ENCODE measurements at places on chromosomes 16 and 17.

GRCh38 chr17:46147296-46147695 is 45.9 kb downstream of the KANSL1 start:
- no peak for DNase-seq

DNA sequence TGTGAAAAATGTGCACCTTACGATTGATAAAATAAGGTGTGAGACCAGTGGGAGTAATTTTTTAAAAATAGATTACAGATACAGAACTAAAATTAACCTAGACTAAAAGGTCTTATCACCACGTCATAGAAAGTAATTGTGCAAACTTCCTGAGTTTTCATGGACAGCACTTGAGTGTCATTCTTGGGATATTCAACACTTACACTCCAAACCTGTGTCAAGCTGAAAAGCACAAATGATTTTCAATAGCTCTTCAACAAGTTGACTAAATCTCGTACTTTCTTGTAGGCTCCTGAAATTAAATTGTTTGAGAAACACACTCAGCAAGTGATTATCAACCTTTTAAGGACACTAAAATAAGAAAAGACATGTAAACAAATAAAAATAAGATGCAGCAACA is 20.5 kb downstream of the BRCA1 start:
- no peak for DNase-seq

DNA sequence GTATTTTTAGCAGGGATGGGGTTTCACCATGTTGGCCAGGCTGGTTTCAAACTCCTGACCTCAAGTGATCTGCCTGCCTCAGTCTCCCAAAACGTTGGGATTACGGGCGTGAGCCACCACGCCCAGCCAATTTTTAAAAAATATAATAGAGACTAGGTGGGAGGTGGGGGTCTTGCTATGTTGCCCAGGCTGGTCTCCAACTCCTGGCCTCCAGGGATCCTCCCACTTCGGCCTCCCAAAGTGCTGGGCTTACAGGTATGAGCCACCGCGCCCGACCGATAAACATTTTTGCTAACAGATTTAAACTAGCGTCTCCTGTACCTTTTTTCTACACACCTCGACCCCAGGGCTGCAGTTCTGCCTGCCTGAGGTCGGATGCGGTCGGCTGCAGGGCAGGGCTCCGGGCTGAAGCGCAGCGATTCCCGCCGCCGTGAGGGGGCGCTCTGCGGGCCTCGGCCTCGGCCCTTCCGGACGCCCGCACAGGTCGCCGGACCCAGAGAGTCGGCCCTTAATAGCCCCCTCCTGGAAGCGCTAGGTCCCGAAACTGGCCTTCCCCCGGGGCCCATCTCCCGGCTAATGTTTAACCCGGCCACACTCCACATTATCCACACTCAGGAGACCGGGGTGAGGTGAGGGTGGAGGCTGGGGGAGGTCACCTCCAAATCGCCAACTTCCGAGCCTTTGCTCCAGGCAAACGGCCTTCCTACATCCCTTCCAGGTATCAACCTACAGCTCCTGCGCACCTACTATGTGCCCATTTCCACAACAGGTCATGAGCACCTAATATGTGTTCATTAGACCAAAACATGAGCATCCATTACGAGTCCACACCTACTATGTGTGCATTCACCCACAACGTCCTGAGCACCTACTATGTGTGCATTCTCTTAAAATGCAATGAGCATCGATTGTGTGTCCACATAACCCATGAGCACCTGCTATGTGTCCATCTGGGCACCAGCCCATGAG is 2.0 kb upstream of the GLIS2 start:
- no peak for DNase-seq

DNA sequence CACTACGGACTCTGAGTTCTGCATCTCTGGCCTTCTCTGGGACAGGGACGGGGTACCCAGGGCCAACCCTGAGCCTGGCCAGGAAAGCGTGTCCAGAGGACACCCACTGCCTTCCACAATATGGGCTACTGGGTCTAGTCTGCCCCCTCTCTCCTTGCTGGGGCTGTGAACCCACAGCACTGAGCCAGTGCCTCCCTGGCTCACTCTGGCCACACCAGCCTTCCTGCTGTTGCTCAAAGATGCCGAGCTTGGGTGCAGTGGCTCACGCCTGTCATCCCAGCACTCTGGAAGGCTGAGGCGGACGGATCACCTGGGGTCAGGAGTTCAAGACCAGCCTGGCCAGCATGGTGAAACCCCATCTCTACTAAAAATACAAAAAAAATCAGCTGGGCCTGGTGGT is 24.8 kb downstream of the PITPNM3 start:
- DNase-seq, result no peak

DNA sequence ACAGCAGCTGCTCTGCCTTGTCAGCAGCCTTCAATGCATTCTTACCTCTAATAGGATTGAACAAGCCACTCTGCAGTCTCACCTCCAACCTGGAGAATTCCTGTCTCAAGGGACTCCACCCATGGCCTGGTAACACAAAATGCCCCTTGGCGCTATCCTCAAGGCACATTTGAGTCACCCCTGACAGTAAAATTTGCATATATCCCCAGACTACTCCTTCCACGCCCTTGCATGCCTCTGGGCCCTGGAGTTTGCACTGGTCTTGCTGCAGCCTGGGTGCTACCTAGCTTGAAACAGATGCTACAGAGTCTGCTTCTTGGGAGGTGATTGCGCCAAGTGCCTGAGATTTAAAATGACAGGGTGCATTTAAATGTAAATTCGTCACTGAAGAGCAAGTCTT is 391.4 kb upstream of the MAF start:
- DNase-seq, result no peak

GRCh38 chr17:77400445-77400870 is 259.7 kb downstream of the SEC14L1 start:
- DNase-seq, result peak; percentile 69

DNA sequence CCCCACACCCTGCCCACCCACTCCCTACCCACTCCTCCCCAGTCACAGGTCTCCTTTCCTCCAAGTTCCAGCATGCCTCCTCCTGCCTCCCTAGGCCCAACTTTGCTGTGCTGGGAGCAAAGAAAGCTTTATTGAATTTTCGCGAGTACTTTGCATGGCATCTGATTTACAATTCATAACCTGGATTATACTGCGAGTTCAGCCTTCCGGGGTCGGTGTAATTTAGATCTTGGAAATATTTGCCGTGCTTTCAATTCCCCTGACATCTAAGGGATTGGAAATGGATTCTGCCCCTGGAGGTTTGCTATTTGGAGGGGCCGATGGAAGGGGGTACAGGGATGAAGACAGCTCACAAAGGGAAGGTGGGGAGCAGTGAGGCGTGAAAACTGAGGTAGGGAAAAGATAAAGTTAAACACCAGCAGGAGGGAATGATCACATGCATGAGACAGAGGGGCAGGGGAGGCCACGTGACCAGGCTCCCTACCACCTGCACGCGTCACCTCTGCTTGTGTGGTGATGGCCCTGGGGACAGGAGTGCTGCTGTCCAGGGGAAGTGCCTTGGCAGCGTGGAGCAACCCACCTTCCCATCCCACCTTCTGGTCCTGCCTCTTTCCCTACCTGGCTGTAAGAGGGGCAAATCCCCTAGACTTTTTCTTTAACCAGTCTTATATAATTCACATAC is 132.3 kb upstream of the RPL38 start:
- DNase-seq, result no peak

- no peak for DNase-seq
These were observed 276.6 kb upstream of the TNRC6C start for GRCh38 chr17:77681861-77682260.

- no peak for DNase-seq
These were observed 32.5 kb downstream of the BAIAP2 start for GRCh38 chr17:81067391-81067811.

DNA sequence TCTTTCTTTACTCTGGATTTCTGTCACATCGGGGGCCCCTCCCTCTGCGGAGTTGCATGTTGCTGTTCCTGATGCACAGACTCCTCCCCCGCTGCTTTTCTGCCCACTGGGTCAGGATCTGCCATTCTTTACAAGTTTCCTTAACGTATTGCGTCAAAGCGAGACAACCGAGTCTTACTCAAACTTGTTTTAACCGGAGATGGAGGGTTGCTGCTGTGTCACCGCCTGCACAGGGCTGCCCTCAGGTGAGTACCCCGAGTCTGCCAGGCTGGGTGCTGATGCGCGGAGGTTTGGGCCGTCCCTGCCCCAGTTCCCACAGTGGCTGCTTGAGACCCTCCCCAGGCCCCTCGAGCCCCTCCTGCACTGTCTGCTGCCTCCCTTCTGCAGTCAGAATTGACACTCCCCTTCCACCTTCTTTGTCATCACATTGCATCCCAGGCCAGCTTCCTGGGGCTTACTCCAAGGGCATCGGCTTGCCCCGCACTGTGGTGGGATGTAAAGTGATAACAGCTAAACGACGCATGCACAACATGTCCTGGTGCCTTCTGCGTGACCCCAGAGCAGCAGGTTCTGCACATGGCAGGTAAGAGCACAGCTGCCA is 19.3 kb downstream of the CARHSP1 start:
- DNase-seq, result no peak

- DNase-seq, result no peak
These were observed 300.9 kb downstream of the C16orf95 start for GRCh38 chr16:87016046-87017035.

- no peak for DNase-seq
These were observed 14.7 kb downstream of the CCR7 start for GRCh38 chr17:40550608-40551007.

DNA sequence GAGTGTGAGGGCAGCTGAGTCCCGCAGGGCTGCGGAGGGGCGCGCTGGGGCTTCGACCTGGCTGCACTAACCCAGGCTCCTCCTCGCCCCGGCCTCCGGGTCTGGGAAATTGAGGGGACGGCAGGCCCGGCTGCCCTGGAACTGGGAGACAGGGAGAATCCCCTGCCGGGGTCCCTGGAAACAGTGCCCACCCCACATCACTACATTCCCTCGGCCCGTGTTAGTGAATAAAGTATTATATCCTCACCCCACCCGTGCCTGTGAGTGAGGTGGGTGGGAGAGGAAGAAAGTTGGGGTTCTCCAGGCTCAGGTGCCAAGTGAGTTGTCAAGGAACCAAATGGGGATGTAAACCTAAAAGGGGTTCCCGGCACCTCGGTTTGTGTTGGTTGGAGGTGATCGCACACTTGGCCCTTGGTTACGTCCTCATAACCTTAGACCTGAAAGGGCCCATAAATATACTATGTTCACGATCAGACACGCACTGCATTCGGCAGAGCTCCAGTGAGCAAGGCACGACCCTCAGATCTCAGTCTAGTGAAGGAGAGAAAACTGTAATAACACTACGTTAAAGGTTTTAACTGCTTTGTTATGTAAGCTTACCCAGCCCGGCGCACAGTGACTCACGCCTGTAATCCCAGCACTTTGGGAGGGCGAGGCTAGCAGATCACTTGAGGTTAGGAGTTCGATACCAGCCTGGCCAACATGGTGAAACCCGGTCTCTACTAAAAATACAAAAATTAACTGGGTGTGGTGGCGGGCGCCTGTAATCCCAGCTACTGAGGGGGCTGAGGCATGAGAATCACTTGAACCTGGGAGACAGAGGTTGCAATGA is 11.2 kb downstream of the ZNF771 start:
- no peak for DNase-seq

- DNase-seq, result no peak
These were observed 18.9 kb upstream of the MYH10 start for GRCh38 chr17:8649157-8650118.

GRCh38 chr16:57786632-57787518 is 15.4 kb downstream of the KIFC3 start:
- no peak for DNase-seq

DNA sequence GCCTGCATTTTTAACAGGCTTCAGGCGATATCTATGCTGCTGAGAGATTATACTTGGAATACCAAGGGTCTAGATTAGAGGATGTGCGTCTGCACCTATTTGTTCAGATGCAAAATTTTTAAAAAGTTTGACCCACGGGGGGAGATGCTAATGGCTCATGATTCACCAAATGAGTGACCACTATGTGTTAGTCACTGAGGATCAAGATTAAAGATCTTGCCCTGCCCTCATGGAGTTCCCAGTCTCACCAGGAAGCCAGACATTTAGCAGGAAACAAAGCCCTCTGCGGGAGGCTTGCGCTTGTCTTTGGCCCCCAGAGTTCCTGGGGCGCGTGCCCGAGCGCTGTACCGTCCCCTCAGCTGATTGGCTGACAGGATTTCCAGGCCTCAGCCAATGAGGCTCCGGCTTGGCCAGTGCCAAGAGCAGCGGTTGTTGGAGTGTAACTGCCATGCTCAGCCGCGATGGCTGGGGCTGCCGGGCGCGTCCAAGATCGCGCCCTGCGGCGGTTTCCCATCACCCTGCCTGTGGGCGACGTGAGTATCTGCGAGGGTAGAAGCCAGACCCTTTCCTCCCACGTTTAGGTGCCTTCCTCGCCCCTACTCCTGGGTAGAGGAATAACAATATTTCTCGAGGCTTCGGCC is 4.5 kb upstream of the DDX19B start:
- DNase-seq, result no peak

DNA sequence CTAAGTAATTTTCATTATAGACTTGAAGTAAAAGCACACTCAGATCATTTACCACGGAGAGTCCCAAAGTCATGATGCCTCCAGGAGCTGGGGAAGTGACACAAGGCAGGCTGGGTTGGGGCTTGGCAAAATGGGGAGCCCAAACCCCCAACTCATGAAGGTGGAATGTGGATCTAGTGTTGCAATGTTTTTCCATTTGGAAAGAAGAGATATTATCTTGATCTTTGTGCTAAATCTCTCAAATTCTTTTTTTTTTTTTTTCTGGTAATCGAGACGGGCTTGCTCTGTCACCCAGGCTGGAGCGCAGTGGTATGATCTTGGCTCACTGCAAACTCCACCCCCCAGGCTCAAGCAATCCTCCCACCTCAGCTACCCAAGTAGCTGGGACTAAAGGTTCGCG is 7.5 kb upstream of the KCNG4 start:
- DNase-seq, result no peak

DNA sequence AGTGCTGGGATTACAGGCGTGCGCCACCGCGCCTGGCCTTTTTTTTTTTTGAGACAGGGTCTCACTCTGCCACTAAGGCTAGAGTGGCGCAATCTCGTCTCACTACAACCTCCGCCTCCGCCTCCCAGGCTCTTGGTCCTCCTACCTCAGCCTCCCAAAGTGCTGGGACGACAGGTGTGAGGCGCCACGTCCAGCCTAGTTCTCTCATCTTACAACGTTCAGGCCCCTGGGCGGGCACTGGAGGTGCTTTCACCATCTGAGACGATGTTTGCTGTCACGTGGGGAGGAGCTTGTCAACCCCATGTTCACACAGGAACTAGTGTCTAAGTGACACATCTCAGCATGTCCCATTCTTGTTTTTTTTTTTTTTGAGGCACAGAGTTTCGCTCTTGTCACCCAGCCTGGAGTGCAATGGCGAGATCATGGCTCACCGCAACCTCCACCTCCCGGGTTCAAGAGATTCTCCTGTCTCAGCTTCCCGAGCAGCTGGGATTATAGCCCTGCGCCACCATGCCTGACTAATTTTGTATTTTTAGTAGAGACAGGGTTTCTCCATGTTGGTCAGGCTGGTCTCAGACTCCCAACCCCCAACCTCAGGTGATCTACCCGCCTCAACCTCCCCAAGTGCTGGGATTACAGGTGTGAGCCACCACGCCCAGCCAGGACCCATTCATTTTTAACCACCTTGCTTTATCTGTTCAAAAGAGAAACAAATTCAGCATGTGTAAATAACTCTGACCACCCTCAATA is 5.2 kb upstream of the FANCA start:
- no peak for DNase-seq

All from activated CD8-positive, alpha-beta memory T cell treated with anti-CD3 and anti-CD28 coated beads for 1 hour (primary cell).